Cortex of kidney (tissue), 1 donor: ENCODE measurements at places on chromosomes 2 and 18.

DNA sequence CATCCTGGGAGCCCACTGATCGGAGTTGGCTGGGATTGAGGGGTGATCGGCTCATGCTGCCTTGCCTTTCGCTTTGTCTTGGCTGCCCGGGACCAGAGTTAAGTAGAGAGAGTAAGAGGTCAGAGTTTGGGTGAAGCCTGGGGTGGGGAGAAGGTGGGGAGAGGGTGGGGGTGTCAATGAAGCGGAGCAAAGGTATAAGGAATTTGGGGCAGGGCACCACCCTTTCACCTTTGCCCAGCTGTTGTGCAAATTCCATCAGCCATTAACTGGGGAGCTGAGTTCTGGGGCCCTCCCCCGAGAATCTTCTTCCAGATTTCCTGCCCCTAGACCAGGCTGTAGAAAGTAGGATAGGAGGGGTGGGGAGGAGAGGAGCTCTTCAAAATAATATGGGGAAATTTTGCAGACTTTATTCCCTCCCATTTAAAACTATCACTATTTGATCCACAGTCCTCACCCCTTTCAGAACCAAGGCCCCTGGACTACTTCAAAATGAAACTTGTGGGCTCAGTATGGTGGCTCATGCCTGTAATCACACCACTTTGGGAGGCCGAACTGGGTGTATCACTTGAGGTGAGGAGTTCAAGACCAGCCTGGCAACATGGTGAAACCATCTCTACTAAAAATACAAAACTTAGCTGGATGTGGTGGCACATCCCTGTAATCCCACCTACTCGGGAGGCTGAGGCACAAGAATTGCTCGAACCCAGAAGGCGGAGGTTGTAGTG is at the start of gene SLC23A3:
TSS of gene SLC23A3 (minus strand) at position 100 of the 725 bp plus-strand sequence. CDS start at position 55, 45 bp downstream.
- no peak for DNase-seq

GRCh38 chr2:126909781-126910180 is 11.1 kb downstream of the TEX51 start:
- DNase-seq = no peak

- DNase-seq = no peak
Measured at GRCh38 chr18:13398631-13399030, 180.1 kb downstream of the LDLRAD4 start.

- no peak for DNase-seq
Measured at GRCh38 chr18:41395695-41396094, 559.3 kb upstream of the PIK3C3 start.

DNA sequence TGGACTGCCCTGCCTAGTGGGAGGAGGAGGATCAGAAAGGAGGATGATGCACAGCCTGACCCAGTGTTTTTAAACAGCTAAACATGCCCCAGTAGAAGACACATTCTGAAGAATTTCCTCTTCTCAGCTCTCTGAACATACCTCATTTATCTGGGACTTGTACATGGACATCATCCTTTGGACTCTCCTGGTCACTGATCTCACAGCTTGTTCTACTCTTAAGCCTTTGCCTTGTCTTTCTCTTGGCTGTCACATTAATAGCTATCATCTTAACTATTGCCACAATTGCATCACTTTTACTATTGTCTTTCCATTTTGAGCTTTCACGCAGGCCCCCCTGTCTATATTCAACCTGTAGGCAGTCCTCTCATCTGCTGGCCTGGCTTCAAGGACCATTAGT is 42.0 kb upstream of the PGAP1 start:
- no peak for DNase-seq

DNA sequence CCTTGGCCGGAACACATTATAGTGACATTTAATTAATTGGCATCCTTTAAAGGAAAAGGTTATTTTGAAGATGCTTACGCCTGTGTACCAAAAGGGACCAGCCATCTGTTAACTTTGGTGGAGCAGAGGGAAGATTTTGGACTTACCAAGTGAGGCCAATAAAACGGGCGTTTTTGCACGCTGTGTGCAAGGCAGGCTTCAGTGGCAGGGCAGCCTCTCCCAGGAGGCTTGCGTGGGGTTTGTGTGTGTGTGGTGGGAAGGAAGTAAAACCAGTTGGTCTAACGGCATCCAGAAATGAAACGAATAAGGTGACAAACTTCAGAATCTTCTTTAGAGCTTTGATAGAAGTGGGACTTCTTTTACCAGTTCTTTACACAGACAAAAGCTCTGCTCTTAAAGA is 191.7 kb downstream of the PRKCE start:
- DNase-seq = no peak

- no peak for DNase-seq
Measured at GRCh38 chr2:204538182-204539018, 6.9 kb upstream of the PARD3B start.

DNA sequence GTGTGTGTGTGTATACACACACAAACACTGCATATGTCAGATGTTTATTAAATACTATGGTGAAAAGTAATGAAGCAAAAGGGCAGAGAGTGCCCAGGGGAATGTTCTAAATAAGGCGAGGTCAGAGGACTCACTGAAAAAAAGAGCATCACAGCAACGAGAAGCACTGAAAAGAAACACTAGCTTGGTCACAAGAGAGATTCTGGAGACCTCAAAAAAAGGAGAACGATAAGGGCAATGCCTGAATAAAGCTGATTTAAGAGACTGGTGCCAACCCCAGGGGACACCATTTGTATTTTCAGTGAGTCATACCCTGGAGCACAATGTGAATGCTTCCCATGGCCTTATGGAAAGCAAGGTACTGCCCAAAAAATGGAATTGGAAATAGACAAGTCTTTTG is 14.5 kb downstream of the SLC40A1 start:
- no peak for DNase-seq

- DNase-seq = no peak
Measured at GRCh38 chr2:227805578-227805977, 8.1 kb upstream of the CCL20 start.

- no peak for DNase-seq
Measured at GRCh38 chr2:168426861-168427260, 29.2 kb upstream of the CERS6 start.
